Vein endothelial cell (primary cell): ENCODE measurements at places on chromosomes 12 and 14. TPM values are rescaled to one million over a fixed set of nuclear protein-coding genes. Genes with fewer than 3 reads are reported as not detected.

Gene KRT6C
- total RNA-seq, result not detected in 2 replicates

Gene CLEC2B
- total RNA-seq, result 10.5 and 20.3 TPM in 2 replicates

Gene TAS2R46
- total RNA-seq, result 2.9 and 3.1 TPM in 2 replicates

Gene RASSF9
- 4.3 and 6.5 TPM in 2 replicates for total RNA-seq
